ENCODE measurements at places on chromosomes 2 and 18. TPM values are rescaled to one million over a fixed set of nuclear protein-coding genes. Genes with fewer than 3 reads are reported as not detected.

The VAMP5 gene
- total RNA-seq: not detected

GRCh38 chr2:99864561-99865553 is 277.5 kb downstream of the AFF3 start:
- DNase-seq: no peak

The TFPI gene
- 16.0 TPM for total RNA-seq

- DNase-seq: peak; percentile 66
Observed at GRCh38 chr2:112055730-112056625, 909 bp downstream of the TMEM87B start.

The ARID5A gene
- total RNA-seq: 6.1 TPM

DNA sequence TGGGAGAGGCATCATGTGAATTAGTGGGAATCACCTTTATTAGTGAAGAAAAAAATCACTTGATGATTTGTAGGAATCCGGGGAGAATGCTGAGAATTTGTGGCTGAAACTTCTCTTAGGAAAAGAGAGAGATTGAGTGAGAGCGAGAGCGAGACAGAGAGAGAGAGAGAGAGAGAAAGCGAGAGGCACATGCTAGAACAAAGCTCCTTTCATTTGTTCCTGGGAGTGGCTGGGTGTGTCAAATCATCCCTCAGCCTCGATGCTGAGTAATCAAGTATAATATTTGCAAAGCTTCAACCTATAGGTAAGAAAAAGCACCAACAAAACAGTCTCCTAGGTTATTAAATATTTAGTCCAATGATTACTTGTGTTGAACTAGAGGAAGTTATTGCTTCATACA is 4.4 kb upstream of the SERPINB5 start:
- peak; percentile 96 for DNase-seq

The VSNL1 gene
- total RNA-seq: not detected

- DNase-seq: no peak
Observed at GRCh38 chr2:200242570-200242969, 63.9 kb upstream of the SPATS2L start.

The CTDSP1 gene
- 94.6 TPM for total RNA-seq

- DNase-seq: no peak
Observed at GRCh38 chr2:236393101-236393500, 128.9 kb upstream of the ASB18 start.

- DNase-seq: peak; percentile 80
Observed at GRCh38 chr18:65938592-65939372, 188.0 kb downstream of the CDH7 start.

The GATA6 gene
- total RNA-seq: 24.1 TPM

- DNase-seq: no peak
Observed at GRCh38 chr2:189442468-189442867, 1.2 kb downstream of the WDR75 start.

Data from PC-3 (cell line).